GM04503 (cell line): ENCODE measurements at places on chromosomes 6 and 20.

DNA sequence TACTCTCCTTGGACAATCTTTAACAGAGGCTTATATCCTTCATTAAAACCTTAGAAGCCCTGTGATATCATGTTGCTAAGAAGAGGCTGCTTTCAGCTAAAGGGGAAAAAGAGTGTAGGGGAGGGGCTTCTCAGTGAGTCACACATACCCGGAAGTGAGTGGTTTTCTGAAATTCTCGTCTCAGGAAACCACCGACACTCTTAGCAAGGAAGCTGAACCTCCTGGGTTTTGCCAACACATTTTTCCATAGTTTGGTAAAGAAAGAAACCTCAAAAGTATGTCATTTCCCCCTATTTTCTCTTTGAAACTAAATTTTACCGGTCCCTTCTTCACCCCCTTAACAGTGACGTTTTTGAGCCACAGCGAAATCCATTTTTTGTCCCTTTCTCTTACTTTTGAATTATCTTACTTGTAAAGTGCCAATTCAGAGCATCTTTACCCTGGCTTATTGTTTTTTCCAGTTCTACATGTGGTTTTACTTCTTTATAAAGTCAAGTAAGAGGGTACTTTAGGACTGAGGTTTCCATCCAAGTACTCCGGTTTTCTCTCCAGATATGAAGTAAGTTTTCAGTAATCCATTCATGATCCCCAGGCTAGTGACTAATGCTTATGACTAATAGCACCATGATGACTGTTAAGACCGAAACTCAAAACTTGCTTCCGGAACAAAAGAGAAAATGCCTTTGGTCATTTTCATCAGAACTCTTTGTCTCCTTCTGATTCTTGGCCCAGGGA is 219.3 kb downstream of the ARHGAP18 start:
- DNase-seq = peak; percentile 90

DNA sequence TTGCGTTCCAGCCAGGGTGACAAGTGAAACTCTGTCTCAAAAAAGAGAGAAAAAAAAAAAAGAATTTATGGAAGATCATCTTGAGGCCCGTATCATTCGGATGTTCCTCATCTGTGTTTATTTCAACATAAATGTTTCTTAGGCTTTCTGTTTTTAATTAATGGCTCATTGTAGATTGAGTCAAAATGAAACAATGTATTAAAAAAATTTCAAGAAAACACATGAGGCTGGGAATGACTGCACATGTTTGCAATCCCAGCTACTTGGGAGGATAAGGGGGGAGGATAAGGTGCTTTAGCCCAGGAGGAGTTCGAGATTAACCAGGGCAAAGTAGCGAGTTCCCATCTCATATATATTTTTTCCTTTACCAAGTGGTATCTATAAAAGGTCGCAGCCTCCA is 47.3 kb downstream of the ITCH start:
- peak; percentile 37 for DNase-seq

GRCh38 chr6:170152989-170153388 is 137.9 kb downstream of the DLL1 start:
- no peak for DNase-seq

GRCh38 chr6:105178110-105178509 is 1.7 kb downstream of the POPDC3 start:
- DNase-seq = peak; percentile 89

DNA sequence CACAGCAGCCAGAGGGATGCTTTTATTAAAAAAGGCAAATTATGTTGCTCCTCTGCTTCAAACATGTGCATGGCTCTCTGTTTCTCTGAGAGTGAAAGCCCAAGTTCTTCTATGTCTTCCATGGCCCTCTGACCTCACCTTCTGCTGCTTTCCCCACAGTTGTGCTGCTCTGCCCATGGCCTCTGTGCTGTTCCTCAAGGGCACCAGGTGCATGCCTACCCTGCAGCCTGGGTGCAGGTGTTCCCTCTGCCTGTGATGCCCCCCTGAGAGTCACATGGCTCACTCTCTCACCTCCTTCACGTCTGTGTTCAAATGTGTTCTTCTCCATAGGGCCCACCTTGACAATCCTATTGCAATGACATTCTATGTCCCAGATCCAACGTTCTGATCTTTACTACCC is 477.0 kb upstream of the CHD6 start:
- DNase-seq = no peak

GRCh38 chr20:18003897-18004296 is 35.1 kb downstream of the MGME1 start:
- no peak for DNase-seq

- no peak for DNase-seq
Measured at GRCh38 chr6:43644940-43645612, at the start of gene RSPH9. Gene RSPH9 (plus strand): TSS chr6:43645036. CDS start chr6:43645099, 63 bp downstream.

- no peak for DNase-seq
Measured at GRCh38 chr20:62087227-62087626, 21.5 kb upstream of the TAF4 start.

GRCh38 chr6:131460614-131461000 is 112.4 kb upstream of the ARG1 start:
- no peak for DNase-seq

GRCh38 chr6:73675466-73676098 is 20.4 kb upstream of the CD109 start:
- no peak for DNase-seq

DNA sequence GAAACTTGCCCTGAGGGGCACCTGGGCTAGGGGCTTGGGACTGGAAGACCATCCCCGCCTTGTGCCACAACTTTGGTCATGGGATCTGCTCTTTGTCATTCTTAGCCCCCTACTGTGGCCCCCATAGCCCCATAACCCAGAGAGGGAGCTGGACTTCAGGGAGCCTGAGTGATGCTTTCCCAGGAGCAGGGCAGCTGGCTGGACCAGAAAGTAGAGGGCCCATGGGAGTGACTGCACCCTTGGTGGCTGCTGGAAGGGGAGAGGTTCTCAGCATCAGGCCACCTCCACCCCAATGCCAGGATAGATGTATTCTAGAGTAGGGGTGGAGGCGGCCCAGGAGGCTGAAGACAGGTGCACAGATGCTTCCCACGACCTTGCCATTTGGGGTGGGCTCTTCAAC is 5.8 kb upstream of the FAM83D start:
- DNase-seq = no peak

- DNase-seq = no peak
Measured at GRCh38 chr6:108584323-108584722, 23.6 kb downstream of the FOXO3 start.

DNA sequence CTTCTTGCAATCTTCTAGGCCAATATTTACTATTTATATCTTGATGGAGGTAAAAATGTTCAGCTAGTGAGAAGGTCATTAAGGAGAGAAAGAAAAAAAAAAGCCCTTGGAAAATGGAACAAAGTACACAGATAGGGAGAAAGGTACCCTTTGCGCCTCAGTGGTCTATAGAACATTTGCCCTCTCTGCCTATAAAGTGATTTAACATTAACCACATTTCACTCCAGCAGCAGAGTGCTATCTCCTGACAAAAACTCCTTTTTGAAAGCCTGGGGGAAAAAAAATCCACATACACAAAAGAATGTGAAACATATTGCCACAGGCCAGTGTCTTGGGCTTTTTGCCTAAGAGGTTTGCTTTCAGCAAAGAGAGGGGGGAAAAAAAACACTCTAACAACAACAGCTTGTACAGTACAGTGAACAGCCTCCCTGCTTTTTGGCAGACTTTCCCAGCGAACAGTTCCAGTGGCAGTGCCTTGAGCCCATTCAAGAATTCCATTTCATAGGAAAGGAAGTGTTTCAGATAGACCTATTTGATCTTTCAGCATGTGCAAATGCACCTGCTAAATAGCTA is 695 bp downstream of the ARHGAP18 start:
- DNase-seq = peak; percentile 58

- no peak for DNase-seq
Measured at GRCh38 chr20:47524015-47524784, 22.5 kb downstream of the NCOA3 start.

GRCh38 chr6:112257178-112257855 is 3.0 kb upstream of the LAMA4 start:
- DNase-seq = no peak

DNA sequence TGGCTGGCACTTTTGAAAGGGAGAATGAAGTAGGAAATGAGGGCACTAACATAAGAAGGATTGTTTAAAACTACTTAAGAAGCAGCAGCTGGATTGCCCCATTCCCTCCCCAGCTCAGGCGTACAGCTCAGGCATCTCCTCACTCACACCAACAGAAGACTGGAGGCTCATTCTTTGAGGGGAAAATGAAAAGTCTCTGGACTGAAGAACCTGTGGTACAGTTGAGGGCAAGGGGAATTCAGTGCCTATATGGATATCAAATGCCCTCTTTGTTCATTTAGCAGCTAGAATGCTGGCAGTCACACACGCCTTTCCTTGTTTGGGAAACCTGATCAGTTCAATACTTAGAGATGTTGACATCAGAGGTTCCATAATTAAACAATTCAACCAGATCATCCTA is 502.1 kb upstream of the SOX4 start:
- DNase-seq = no peak

DNA sequence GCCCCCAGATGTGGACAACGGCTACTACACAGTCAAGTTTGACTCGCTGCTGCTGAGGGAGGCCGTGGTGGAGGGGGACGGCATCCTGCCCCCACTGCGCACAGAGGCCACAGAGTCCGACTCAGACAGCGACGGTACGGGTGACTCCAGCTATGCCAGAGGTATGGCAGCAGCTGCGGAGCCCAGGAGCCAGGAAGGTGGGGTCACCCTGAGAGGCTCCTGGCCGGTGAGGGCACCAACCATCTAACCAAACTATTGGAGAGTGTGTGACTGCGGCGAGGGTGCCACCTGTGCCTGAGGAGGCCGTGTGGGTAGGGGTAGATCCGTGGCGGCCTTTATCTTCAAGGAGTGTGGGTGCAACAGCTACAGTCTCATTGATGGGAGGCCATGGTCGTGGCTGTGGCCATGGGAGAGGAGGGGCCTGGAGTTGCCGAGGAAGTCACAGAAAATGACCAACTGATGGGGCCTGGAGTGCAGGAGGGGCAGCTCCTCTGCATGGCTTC is 2.8 kb upstream of the LIME1 start:
- no peak for DNase-seq

DNA sequence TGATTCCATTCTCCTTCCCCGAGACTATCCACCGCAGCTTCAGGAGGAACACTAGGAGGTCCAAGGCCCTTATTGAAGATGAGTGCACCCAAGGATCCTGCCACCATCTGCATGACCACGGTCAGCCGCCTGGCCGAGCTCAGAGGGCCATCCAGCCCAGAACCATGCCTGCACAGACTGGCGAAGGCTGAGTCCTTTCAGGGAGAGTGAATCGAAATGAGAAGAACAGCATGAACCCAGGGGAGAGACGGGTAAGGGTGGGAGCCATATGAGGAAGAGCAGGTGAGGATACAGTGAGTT is 26.3 kb downstream of the SERPINB6 start:
- no peak for DNase-seq

- DNase-seq = no peak
Measured at GRCh38 chr6:70666706-70667105, 977 bp upstream of the SMAP1 start.

- no peak for DNase-seq
Measured at GRCh38 chr6:109493865-109494264, 10.8 kb upstream of the ZBTB24 start.

GRCh38 chr6:88163616-88164015 is 2.5 kb downstream of the CNR1 start:
- DNase-seq = no peak

DNA sequence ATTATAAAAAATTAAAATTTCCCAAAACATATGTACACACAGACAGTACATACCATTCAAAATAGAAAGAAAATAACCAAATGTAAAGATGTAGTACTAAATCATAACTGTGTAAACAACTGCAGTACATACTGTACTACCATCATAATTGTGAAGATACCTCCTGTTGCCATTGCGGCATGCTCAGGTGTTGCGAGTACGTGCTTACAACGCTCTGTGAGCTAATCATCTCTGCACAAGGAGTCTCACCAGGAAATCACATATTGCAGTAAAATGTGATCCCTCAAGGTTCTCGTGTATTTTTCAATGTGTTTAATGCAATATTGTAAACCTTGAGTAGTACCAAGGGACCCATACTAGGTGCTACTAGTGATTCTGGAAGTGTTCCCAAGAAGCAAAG is 22.9 kb downstream of the ASIP start:
- DNase-seq = no peak

DNA sequence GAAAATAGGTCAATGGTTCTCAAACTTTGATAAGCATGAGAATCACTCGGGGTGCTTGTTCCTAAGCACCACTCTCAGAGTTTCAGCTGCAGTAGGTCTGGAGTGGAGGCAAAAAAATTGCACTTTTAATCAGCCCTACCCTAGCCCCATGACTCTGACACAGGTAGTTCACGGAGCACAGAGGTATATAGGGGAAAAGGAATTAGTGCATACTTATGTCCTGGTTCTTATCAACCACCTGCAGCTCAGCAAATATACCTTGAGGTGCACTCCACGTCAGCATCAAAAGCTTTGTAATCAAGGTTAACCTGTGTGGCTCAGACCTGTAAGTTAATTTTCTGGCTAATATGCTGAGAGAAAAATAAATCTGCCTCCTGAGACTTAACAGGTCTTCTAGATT is 138.8 kb upstream of the HMGN3 start:
- DNase-seq = no peak

GRCh38 chr6:21164768-21165326 is 428.7 kb upstream of the SOX4 start:
- no peak for DNase-seq

DNA sequence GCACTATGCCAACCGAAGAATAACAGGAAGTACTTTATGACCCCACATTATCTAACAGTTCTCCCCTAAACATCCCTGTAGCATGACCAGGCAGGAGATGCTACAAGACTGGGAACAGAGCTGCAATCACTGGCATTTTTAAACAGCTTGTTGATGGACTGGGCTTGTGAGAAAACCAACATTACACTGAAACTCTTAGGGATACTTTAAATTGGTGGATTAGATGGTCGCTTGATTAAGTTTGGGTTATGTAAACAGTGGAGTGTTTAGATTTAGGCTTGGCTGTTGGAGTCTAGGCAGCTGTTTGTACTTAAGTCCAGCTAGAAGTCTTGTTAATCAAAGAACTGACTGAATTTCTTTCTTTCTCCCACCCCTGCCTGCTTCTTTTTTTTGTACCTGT is 234.1 kb upstream of the BMP2 start:
- peak; percentile 17 for DNase-seq

DNA sequence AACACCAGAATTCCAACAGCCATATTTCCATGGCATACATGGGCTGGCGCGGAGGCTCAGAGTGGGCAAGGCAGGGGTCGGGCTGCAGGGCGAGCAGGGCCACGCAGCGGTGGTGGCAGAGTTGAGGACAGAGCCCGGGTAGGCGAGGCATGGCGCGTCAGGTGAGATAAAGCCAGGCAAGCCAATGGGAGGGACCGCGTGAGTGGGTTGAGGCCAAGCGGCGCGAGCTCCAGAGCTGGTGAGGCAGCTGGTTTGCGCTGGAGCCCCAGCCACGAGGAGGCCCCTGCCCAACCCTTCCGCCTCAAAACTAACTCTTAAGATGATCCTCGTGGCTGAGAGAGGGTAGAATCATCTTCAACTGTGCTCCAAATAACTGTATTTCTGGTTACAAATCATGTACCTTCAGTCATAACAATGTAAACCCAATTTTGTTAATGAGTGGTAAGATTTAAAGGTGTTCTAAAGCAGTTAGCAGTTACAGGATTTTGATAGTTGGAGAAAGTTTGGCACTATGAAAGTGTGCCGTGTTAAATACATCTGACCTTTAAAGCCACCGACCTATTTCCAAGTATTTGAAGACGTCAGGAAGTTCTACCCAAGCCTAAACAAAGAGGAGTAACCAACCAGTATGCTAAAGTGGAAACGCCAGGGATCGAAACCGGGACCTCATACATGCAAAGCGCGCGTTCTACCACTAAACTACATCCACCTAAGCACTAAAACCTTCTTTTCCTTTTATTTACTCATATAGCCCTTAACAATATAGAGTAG is 107.9 kb downstream of the GPX5 start:
- DNase-seq = no peak

GRCh38 chr6:25558155-25558817 is 93.7 kb upstream of the SCGN start:
- no peak for DNase-seq
